ENCODE measurements at places on chromosomes 1 and 21.

DNA sequence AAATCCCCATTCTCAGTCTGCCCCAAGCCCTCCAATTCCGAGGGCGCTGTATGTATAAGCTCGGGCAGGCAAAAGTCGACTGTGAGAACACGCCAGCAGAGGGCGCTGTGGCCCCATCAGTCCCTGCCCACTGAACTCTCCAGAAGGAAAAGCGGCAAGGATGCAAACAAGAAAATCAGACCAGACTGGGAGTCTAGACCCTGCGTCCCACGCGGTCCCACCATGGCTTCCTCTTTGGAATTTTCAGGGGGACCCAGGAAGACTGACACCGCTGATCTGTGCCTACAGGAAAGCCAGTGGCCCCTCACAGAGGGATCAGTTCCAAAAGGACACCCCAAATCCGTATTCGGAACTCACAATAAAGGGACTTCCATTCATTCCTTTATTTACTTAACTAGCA, 19.5 kb downstream of the TEX35 start:
- peak; percentile 64 for DNase-seq

GRCh38 chr1:228795596-228795995, 60.3 kb downstream of the RHOU start:
- no peak for DNase-seq

DNA sequence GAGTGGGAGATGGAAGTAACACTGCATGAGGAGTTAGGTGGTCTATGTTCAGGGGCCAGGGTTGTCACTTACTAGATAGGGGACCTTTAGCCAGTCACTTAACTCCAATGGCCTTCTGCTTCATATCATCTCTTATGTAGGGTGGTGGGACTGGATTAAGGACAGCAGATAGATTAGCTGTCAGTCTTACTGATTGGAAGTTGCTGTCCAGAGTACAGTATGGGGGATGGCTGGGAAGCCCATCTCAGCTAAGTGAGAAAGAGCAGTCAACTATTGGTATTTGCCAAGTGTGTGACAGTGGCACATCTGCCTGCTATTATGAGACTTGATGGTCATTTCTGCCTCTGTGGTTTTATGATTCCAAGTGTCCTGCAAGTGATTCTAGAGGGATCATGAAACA, 130.9 kb downstream of the FGGY start:
- no peak for DNase-seq

DNA sequence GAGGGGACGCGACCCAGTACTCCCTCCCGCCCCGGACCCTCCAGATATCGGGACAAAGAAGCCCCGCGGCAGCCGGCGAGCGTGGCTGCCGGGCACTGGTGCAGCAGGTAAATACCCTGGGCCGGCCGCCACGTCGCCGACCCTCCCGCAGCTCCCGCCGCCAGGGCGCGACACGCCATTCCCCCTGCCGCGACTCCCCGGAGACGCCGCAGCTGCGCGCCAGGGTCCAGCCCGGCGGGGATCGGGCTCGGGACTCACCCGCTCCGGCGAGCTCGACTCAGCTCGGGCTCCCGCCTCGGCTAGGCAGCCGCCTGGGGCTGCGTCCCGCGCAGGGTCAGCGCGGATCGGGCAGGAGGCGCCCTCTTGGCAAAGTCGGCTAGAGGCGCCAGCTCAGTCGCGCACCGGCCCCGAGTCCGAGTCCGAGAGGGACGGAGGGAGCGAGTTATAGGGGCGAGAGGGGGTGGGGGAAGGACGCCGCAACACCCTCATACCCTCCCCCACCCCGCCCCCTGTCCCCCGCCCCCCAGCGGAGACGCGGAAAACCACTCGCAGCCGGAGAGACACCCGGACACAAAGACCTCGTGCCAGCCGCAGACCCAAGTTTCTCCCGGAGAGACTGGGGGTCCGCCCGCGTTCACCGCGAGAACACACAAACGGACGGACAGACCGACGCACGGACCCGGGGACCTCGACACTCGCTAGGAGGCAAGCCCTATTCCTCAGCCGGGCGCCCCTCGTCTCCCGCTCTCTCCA, 985 bp downstream of the SYT6 start:
- no peak for DNase-seq

- no peak for DNase-seq
Measured at GRCh38 chr1:54456921-54457529, 50.8 kb upstream of the SSBP3 start.

DNA sequence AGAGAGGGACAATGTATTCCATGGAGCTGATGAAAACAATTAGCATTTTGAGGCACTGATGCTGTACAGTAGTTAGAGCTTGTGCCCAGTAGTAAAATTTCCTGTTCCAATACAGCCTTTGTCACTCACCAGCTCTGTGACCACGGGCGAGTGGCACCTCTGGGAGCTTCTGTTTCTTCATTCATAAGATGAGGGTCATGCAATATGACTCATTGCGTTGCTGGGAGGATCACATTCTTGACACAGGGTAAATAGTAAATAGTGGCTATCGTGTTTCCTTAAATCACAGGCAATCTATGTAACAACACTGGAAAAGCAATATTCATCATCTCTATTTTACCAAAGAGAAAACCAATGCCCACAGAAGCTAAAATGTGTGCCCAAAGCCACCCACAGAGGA, 4.5 kb upstream of the LRRC52 start:
- DNase-seq, result peak; percentile 98

DNA sequence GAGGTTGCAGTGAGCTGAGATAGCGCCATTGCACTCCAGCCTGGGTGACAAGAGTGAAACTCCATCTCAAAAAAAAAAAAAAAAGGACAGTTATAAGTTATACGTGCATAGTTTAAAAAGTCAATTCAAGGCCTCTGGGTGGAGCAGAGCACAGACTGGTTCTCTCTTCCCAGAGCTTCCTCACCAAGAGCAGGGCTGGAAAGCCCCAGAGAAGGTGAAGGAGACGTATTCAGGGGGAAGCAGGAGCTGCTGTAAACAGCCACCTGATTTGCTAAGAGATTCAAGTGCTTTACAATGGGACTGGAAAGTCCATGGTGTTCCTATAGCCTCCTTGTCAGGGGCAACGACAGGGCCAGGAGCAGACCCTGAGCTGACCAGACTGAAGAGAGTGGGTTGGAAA, 85.0 kb upstream of the LYST start:
- DNase-seq, result no peak

DNA sequence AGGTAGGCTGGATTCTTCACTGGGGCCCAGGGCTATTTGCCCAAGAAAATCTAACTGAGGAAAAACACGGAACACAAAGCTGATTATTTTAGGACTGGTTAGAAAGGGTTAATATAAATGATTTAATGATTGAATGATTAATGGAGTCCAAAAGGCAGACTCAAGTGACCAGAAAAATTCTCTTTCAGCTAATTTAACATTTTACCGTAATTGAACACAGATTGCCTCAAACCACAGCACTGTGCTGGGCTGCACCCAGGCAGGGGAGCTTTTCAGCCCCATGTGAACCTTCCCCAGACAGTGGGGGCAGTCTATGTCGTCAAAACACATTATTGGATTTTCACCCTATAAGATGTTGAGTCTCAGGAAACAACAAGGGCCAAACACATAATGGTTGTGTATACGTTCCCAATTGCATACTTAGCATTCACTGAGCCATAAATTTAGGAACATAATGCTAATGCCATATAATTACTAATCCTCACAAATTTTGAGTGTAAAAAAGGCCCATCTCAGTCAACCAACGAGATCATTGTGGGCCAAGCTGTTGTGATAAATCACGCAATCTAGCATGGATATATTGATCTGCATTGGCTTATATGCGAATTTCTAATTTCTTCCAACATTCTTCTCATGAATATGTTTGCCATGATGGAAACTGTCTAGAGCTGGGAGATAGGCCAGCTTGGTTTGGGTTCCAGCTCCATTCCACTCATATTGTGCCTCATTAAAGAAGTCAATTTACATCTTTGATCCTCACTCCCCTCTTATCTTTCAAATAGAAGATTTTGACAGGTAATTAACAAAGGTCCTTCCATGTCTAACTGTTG, 27.7 kb downstream of the DSCAM start:
- no peak for DNase-seq

DNA sequence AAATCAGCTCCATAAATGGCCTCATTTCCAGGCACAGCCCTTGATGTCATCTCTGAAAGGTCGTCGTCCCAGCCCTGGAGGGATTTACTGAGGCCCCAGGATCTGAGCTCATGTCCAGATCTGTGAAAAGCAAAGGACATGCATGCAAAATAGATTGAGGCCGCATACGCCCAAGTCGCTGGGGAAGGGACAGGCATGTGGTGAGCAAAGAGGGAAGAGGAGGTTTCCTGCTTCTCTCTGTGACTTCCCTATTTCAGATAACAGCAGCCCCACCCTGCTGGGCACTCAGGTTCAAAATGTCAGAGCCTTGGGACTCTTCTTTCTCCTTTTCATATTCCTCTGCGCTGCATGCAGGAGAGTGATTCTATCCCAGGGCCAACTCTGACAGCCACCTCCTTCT, 197.2 kb downstream of the ADSS2 start:
- DNase-seq, result no peak

DNA sequence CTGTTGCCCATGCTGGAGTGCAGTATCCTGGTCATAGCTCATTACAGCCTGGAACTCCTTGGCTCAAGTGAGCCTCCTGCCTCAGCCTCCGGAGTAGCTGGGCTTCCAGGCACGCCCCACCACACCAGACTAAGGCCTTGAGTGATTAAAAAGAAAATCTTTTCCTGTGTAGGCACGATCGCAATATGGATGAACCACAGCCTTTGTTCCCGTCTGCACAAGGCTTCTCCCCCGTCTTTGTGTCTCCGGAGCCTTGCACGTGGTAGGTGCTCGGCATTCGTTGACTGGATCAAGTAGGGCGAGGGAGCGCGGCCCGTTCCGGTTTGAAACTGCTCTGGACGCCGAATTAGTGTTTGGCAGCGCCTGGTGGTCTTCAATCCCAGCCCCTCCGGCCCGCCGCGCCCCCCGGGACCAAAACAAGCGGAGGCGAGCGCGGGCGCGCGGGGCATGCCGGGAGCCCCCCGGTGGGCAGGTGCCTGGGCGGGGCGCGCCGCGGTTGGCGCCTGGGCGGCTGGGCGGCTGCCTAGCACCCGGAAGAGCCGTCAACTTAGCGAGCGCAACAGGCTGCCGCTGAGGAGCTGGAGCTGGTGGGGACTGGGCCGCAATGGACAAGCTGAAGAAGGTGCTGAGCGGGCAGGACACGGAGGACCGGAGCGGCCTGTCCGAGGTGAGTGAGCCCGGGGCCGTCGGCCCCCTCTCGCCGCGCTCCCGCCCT, at the start of gene SFT2D2:
SFT2D2 (plus strand) TSS at position 529 of the 715 bp plus-strand sequence; CDS start at position 605, 76 bp downstream.
- peak; percentile 71 for DNase-seq

DNA sequence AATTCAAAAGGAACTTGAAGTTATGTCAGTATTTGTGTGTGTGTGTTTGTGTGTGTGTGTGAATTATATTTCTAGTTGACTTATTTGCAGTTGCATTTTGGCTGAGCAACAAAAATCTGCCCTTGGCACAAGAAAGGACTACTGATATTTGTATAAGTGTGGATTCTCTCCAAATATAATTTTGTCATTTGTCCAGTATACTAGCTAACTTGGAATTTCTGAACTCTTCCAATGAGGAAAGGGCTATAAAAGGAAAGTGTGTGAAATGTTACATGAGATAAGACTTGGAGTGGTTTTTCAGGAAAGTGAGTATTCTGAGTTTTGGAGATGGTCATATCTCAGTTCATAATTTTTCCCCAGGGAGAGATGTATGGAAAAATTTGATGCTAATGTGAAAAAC, 1384.1 kb upstream of the B3GALT2 start:
- no peak for DNase-seq

DNA sequence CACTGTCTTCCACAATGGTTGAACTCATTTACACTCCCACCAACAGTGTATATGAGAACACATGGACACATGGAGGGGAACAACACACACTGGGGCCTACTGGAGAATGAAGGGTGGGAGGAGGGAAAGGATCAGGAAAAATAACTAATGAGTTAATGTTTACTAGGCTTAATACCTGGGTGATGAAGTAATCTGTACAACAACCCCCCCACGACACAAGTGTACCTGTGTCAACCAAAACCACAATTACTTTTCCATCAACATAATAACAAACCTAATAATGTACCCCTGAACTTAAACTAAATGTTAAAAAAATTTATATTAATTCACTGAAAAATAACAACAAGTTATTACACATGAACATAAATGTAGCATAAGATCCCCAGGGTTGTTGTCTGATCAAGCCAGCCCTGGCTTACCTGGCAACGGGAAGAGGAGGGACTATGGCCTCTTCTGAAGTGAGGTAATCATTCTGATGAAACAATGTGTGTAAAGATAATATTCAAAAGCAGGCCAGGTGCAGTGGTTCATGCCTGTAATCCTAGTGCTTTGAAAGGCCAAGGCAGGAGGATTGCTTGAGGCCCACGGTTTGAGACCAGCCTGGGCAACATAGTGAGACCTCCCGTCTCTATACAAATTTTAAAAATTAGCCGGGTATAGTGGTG, 40.8 kb upstream of the HEATR1 start:
- no peak for DNase-seq

DNA sequence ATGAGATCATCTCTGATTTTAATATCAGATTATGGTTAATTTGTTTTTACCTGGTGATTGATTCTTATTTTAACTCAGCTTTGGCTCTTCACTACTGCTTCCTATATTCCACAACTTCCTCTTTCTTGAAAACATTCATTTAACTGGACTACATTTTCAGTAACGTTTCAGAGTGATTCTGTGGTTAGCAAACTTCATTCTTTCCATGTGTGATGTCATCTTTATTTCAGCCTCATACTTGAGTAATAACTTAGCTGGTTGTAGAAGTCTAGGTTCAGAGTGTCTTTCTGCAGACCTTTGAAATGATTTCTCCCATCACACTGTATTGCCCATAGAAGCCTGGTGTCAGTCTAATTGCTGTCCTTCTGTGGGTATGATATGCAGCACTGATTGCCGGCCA, 36.0 kb upstream of the SLC35F3 start:
- no peak for DNase-seq

DNA sequence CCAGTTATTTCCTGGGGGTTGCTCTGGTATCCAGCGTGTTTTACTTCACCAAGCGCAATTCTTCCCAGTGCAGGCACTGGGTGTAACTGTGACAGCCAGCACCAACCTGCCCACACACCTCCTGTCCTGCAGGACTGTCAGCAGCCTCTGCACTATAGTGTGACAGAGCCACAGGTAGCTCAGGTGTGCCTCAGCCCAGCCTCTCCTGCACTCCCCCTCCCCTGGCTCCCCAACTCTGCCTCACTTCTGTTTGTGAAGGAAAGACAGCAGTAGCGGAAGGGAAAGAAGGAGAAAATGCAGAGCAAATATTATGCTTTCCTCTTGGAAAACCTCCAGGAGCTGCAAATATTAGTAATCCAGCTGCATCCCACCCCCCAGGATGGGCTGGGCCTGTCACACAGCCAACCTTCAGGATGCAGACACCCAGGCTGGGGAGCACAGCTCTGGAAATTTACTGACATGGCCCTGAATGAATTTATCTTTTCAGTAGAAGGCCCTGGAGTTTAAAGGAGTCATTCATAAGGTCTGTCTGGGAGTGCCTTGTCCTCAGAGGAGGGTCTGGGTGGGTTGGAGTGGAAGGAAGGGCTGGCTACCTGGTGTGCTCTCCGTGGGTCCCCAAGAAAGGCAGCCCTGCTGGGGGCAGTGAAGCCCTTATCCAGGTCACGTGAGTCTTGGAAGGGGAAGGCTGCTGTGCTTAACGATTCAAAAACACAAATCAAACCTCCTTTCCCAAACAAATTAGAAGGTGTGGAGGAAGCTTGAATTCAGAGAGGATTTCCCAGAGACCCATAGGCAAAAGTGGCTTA, 20.9 kb downstream of the CAPN2 start:
- DNase-seq, result no peak
